ENCODE measurements at places on chromosomes 13 and 19.

DNA sequence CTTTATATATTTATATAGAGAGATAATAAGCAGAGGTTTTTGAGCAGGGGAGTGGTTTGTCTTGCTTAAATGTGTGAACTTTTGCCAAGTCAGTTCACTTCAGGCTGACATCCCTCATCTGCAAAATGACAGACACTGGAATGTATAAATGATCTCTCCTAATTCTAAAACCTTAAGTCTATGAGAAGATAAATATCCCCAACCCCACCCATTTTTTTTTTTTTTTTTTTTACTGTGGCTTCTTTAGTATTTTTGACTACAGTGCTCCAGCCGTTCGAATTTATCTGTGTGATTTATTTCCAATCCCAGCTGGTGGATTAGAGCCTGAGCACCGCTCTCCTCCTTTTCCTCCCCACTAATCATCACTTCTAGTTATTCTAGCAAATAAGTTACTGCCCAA lies 234.8 kb downstream of the DACH1 start:
- no peak for DNase-seq

GRCh38 chr13:109859216-109859835 lies 72.9 kb upstream of the IRS2 start:
- DNase-seq: no peak

DNA sequence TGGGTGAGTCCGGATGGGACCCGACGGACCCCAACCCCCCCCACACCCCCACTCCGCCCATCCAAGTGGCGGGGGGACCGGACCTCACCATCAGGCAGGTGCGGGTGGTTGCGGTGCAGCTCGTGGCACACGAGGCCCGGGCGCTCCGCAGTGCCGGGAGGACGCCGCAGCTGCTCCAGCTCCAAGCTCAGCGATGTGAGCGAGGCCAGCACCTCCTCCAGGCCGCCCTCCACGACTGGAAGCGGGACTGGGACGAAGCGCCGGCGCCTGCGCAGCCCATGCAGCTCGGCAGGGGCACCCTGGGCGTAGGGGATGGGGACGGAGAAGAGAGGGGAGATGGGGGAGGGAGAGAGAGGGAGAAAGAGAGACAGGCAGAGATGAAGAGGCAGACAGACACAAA lies 30.1 kb upstream of the OLFM2 start:
- DNase-seq: no peak

DNA sequence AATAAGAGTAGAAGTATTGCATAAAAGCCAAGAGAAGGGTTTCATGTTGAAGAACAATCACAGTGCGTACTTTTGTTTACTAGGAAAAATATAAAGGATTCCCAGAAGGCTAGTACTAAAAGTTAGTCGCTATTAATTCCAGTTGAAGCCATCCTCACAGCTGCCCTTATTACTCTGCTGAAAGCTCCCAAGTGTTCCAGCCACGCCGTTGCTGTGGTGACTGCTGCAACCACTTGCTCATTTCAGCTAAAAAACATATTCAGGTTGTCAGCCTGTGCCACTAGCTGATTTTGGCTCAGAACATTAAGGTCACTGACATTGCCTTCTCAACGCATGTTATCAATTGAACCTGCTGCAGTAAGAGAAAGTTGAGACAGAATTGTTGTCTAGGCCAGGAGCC lies 87.1 kb upstream of the FNDC3A start:
- DNase-seq: no peak

DNA sequence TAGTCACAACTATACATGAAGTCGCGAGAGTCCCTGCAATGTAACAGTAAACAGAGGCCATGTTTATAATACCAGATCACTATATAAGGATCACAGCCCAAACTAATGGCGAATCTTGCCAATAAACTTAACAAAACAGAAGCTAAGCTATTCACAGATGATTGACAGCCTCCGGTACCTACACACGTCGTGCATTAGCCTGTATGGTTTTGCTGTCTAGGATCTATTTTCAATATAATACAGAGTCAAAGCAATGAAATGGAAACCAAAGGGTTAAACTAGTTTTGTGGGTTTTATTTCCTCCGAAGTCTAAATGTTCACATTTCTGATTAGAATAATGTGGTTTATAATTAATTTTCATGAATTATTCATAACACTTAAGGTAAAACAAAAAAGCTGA lies 10.1 kb downstream of the ANKRD10 start:
- DNase-seq: no peak

DNA sequence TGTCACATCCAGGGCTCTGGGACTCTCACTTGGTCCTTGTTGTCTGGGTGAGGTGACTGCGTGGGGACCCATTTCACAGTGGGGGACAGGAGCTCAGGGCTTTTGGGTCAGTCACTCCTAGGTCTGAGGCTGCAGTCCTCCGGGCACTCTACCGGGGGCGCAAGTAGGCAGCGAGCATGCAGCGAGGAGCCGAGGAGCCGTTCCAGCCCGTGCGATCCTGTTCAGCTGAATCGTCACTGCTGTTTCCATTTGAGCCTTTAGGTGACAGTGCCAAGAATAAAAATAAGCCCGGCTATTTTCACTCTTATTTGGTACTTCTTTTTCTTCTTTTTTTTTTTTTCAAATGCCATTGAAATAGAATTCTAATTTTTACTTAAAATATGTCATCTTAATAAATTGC lies 126.5 kb downstream of the ZNF536 start:
- DNase-seq: no peak

DNA sequence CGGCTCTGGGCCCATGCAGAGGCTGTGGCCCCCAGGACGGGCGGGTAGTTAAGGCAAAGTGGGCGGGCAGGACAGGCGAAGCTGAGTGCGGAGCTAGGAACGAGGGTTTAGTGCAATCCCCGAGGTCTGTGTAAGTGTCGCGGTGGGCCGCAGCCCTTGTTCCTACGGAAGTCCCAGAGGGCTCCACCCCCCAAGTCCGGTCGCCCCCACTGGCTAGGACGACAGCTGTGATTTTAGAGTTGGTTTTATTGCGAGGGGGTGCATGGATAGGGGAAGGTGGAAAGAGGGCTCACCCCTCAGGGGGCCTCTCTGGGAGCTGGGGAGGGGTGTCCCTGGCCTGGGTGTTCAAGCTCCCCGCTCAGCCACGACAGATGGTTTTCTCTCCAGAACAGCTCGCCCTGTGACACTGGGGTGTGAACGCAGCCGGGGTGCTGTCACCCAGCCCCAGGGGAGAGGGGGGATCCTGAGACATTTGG lies 21.7 kb downstream of the ZBTB7A start:
- no peak for DNase-seq

- peak; percentile 13 for DNase-seq
Measured at GRCh38 chr19:22332924-22333323, 46.7 kb downstream of the ZNF729 start.

- no peak for DNase-seq
Measured at GRCh38 chr13:111663953-111664421, 343.5 kb downstream of the TEX29 start.

GRCh38 chr19:58562122-58563033 lies 4.0 kb upstream of the UBE2M start:
- peak; percentile 29 for DNase-seq

GRCh38 chr19:9456018-9456689 lies 20.8 kb upstream of the ZNF266 start:
- DNase-seq: no peak

DNA sequence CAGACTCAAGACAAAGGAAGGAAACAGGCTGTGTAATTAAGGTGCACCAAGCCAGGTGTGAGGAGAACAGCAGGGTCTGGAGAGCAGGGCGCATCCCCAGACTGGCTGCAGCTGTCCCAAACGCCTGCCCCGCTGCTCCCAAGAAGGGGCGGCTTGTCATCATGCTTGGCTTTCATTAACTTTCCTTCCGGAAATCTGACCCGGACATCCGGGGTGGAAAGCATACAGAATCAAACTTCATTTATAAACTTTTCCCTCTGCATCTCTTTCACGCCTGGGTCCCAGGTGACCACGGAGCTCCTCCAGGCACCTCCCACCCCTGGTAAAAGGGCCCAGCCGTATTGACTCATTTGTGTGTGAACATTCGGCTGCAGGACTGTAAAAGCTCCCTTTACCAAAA lies 31.7 kb downstream of the TSHZ3 start:
- no peak for DNase-seq

DNA sequence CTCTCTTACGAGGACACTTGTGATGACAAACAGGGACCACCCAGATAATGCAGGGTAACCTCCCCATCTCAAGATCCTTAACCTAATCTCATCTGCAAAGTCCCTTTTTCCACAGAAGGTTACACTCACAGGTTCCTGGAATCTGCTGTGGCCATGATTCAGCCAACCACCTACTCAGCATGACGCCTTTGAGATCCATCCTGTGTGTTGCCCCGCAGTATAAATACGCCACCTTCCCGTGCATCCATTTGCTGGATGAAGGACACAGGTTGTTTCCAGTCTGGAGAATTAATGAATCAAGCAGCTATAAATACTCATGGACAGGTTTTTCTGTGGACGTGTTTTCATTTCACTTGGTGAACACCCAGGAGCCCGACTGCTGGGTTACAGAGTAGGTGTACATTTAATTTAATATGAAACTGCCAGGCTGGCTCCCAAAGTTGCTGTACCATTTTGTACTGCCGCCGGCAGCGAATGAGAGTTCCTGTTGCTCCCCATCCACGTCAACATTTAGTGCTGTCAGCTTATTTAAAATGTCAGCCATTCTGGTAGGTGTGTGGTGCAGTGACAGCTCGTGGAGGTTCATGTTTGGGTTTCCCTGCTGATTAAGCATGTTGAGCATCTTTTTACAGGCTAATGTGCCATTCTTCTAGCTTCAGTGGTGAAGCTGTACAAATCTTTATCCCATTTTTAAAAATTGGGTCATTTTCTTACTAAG lies 40.2 kb downstream of the ELL start:
- DNase-seq: no peak

DNA sequence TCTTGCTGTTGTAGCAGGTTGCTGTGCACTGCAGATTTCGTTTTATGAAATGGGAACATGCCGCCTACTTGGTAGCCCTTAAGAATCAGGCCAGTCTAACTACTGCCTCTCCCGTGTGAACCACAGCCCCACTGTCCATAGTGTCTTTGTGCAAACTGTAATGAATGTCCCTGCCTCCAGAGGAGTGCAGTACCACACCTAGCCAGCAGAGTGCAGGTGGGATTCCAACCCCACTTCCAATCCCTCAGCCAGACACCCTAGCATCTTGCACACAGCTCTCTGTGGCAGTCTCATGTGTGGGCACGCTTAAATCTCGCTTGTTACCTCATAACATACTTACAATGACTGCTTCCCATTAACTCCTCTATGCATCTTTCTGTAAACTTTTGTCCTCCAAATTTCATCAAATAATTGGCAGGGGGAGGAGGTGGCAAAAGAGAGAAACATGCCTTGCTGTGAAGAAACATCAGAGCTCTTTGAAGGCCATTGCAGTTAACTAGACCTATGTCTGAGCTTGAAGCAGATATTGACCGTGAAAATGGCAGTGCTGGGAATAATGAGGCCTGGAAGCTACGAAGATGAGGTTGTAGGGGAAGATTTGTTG lies 47.2 kb downstream of the ZAR1L start:
- DNase-seq: no peak

DNA sequence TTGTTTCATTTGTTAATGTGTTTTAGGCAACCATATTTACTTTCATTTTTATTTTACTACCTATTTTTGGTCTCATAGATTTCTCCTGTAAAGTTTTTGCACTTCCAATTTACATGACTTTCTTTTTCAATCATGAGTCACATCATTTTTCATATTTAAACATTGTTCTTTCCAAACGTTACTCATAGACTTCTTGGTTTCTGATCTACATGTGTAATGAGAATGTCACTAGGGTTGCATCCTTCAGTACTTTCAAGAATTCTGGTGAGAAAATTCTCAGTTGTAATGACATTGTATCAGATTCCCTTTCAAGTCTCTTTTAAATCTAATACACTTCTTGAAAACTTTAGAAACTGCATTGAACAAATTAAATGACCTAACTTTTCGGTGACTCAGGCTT lies 991.7 kb downstream of the EFNB2 start:
- peak; percentile 46 for DNase-seq

GRCh38 chr13:31328549-31329235 lies 128.9 kb downstream of the B3GLCT start:
- DNase-seq: peak; percentile 7

DNA sequence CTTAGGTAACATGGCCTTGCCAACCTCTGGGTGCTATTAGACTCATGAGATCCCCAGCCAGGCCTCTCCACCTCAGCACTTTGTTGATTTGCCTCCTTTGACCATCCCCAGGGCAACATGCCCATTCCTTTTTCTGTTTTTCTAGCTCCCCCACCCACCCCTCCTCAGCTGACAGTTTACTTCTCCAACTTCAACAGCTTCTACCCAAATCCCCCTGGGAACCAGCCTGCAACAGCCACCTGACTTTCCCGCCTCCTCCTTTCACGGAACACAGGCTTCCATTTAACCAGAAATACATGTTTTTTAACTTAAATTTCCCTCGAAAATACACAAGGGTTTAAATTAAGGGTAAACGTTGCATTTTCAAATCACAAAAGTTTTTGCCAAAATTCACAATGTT lies 117.3 kb downstream of the DLEU7 start:
- no peak for DNase-seq

DNA sequence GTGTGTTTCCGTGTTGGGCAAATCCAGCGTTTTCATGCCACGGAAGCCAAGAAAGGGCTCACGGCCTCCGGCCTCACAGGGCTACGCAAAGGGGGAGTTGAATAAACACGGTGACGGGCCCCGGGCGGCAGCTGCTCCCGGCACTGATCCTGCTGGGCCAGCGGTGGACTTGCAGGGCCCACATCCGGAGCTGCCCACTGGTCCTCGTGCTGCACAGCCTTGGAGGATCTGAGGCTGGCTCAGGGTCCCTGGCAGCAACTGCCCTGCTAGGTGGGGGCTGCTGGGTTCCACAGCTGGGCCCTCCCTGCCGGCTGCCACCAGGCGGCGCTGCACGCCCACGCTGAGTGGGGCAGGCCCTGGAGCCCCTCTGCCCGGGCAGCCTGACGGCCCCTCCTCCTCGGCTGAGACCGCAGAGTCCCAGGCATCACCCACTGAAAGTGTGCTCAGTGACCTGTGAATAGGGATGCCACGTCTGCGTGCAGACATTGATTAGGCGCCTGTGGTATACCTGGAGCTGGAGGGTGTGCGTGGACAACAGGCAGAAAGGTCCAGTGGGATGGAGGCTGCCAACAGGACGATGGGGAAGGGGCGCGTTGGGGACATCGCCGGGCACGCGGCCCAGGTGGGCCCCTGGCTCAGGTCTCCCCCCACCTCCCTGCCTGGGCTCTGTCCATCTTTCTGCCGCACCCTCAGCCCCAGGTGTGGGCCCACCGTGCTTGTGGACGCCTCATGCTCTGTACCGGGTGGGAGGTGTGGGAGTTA lies 5.3 kb upstream of the HCN2 start:
- DNase-seq: peak; percentile 42

DNA sequence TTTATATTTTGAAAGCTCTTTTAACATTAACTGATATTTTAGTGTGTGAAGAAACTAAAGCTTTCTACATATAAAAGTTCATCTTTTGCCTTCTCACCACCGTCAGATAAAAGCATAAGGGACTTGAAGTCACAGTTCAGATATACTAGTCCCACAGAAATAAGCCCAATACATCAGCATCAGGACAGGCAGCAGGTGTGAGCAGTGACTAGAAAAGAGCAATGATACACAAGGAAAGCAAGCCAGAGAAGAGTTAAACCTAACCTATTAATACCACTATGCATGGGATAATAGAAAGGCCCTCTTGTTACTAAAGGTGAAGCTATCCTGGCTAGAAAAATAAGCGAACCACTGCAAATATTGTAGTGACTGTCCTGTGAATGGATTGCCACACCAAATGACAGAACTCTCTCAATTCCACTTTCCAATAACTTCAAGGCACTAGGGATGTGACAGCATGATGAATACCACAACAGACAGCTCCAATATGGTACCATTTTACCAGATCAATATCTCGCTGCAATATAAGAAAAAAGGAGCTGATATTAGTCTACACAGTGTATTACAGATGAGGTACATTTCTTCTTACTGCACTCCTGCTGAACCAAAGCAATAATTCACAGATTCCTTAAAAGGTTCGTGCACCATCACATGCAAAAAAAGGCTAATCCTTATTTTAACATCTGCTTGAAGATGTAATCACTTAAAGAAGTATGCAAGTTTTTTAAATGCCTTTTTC lies 114.1 kb downstream of the DACH1 start:
- DNase-seq: no peak

All from fibroblast of skin of back (primary cell).